ENCODE measurements at places on chromosomes 16 and 17.

DNA sequence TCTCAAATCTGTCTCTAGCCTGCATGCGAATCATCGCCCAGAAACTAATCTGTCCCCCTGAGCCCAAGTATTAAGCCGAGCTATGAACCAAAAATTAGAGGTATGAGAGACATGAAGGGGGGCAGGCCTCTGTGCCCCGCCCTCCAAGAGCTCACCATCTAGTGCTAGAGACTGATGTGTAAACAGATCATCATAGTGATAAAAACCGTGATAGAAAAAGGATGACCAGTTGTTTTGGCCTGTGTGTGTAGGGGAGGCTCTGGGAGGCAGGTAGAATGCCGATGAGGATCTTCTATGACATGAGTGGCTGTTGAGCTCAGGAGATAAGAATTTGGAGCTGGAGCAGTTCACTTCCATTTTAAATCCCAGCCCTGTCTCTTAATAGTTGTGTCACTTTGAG, 89.1 kb upstream of the TBX2 start:
- no peak for DNase-seq

- peak; percentile 33 for DNase-seq
Observed at GRCh38 chr17:18185832-18186626, 2.4 kb downstream of the ALKBH5 start.

GRCh38 chr17:81240761-81241160, 1.6 kb downstream of the NDUFAF8 start:
- DNase-seq = no peak

GRCh38 chr17:34283571-34283970, 2.0 kb upstream of the CCL11 start:
- DNase-seq = peak; percentile 78

- DNase-seq = peak; percentile 70
Observed at GRCh38 chr16:56793492-56793891, 63.6 kb downstream of the NUP93 start.

GRCh38 chr17:9855036-9855435, 29.3 kb downstream of the GLP2R start:
- no peak for DNase-seq
